ENCODE measurements at places on chromosomes 16 and 17. TPM values are rescaled to one million over a fixed set of nuclear protein-coding genes. Genes with fewer than 3 reads are reported as not detected.

DNA sequence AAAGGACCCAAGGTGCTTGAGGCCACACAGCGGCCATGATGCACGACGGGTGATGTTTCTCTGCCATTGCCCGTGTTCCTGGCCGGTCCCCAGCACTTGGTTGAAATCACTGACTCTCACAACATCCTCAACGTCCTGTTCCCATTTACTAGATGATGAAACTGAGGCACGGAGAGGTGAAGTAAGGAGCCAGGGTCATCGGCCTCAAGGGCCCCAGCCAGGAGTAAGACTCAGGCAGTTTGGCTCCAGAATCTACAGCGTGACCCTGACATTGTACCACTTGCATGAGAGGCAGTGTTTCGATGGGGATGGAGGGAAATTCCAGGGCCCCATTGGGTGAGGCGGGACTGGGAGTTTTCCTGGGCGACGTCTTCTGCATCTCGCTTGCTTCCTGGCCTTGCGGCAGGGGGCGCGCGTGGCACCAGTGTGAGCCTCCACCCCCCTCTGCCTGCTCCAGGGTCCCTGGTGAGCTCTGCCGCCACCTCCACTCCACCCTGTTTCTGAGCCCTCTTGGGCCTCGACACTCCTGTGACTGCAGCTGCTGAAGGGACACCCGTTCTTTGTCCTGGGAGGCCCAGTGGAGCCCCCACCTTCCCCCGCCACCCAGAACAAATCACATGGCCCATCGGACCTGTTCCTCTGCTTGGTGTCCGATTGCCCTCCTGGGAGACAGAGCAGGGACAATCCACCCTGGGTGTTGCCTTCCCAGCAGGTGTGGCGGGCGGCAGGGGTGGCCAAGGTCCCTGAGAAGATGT lies 133.0 kb upstream of the GSE1 start:
- no peak for DNase-seq

GRCh38 chr16:47627085-47627639 lies 166.0 kb downstream of the PHKB start:
- DNase-seq: no peak

GRCh38 chr17:72336026-72336803 lies 215.4 kb downstream of the SOX9 start:
- DNase-seq: no peak

DNA sequence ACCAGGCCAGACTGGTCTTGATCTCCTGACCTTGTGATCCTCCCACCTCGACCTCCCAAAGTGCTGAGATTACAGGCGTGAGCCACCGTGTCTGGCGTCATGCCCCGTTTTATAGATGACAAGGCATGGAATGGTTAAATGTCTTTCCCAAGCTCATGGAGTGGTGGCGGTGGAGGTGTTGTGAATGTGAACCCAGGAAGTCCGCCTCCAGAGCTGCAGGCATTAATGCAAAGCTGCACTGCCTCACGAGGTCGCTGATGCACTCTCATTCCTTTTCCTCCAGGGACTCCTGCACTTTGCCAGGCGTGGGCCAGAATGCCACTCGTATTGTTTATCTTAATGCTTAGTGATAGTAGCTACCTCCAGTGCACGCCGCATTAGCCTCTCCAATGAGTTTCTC lies 149.6 kb downstream of the WWOX start:
- no peak for DNase-seq

- DNase-seq: no peak
Measured at GRCh38 chr17:7651097-7651664, 455 bp downstream of the ATP1B2 start.

DNA sequence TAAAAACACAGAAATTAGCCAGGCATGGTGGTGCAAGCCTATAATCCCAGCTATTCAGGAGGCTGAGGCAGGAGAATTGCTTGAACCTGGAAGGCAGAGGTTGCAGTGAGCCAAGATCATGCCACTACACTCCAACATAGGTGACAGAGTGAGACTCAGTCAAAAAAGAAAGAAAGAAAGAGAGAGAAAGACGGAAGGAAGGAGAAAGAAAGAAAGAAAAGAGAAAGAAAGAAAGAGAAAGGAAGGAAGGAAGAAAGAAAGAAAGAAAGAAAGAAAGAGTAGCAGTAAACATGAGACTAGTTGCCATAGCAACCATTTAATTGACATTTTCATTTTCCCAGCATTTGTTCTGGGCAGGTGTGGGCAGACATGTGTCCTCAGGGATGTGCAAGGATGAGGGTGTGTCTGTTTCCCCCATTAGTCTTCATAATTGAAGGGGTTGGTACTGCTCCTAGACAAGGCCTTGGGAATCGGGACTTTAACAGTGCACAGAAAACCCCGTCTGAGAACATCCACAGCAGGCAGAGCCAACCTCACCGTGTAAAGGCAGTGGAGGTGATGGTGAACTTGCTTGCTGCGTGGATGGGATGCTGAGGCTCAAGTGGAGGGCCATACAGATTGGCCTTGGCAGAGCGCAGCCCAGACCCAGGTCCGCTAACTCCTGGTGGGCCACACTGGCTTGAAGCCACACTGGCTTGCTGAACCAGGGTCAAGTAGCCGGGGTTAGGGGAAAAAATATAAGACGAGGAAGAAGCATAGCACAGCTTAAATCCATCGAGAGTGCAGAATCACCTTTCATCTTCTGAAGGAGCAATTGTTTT lies 35.2 kb upstream of the KIFC3 start:
- no peak for DNase-seq

DNA sequence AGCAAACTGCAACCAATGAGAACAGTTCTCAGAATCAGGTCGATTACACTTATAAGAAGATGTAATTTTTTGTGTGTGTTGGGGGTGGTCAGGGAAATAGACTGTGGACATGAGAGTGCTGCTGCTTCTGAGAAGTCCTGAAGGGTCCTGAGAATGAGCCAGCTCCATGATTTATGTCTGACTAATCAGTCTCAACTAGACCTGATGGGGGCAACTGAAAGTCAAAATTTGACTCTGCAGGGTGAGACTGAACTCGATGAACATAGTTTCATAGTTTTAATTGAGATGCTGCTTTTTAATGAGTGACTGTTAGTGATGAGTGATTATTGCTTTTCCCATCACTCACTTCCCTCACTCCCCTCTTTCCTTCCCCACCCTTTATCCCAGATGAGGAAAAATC lies 37.3 kb downstream of the SMARCE1 start:
- DNase-seq: peak; percentile 25

The ITGA2B gene
- 0.81 TPM for total RNA-seq

The SLC35B1 gene
- total RNA-seq: 62.0 TPM

DNA sequence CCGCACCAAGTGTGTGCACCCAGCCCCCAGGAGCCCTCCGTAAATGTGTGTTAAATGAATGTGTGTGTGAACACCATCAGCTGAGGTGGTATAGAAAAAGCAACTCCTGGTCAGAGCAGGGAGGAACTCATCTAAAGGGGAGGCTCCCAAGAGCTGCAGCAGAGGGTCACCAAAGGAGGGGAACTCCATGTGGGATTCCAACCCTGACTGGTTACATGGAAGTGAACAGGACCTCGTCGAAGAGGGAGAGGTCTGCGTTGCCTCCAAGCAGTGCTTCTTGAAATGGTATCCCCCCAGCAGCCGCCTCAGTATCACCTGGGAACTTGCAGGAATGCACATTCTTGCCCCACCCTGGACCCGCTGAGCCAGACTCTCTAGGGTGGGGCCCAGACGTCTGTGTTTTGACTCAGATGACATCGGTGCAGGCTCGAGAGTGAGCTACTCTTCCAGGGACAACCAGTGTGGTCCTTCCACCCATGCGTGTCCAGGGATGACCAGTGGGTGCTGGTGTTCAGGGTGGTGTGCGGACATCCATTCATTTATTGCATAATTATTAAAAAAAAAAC lies 30.8 kb downstream of the ADCY9 start:
- DNase-seq: peak; percentile 70

GRCh38 chr17:5413682-5414081 lies 5.8 kb downstream of the NUP88 start:
- no peak for DNase-seq

The CHST4 gene
- not detected for total RNA-seq

The ALDH3A1 gene
- 1.6 TPM for total RNA-seq

- DNase-seq: no peak
Measured at GRCh38 chr17:193841-194806, 12.7 kb upstream of the DOC2B start.

GRCh38 chr16:88531931-88532433 lies 38.2 kb upstream of the ZC3H18 start:
- DNase-seq: no peak

GRCh38 chr16:85274924-85275323 lies 162.7 kb upstream of the CIBAR2 start:
- DNase-seq: no peak

GRCh38 chr16:62240722-62241121 lies 204.5 kb upstream of the CDH8 start:
- DNase-seq: no peak

The SNAI3 gene
- not detected for total RNA-seq

Measured in osteocyte (in vitro differentiated cells).